IPS-NIHi11 (cell line): ENCODE measurements at places on chromosomes 1 and 21.

- DNase-seq, result no peak
These were observed 20.9 kb upstream of the MARK1 start for GRCh38 chr1:220507085-220507484.

- DNase-seq, result no peak
These were observed 103.4 kb downstream of the TENT5C start for GRCh38 chr1:117709249-117709691.

- no peak for DNase-seq
These were observed 48.5 kb upstream of the S1PR1 start for GRCh38 chr1:101188331-101188730.

DNA sequence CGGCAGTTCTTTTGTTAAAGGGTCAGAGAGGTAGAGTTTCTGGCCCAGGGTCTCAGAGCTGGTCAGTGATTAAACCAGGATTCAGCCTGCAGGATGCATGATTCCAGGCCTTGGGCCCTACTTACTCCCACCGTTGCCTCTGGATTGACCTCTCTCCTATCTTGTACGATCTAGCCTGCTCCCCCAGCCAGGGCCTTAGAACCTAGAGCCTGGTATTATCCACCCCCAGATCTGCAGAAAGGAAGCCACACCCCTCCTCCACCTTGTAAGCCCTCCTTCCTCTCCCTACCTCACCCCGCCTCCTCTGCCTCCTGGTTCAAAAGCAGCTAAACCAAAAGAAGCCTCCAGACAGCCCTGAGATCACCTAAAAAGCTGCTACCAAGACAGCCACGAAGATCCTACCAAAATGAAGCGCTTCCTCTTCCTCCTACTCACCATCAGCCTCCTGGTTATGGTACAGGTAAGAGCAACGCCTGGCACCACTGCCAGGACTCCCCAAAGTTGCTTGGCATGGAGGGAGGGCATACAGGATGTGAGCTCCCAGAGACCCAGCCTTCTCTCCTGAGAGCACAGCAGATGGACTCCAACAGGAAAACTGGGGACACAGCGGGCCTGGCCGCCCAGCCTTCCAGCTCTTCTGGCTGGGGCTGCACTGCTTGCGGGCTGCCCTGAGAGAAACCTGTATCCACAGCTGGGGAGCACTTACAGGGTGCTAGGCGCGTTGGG lies at the start of gene CD52:
CD52 (plus strand) TSS at position 347 of the 726 bp plus-strand sequence; CDS start at position 407, 60 bp downstream.
- DNase-seq, result peak; percentile 68

GRCh38 chr1:59485949-59486348 lies 189.1 kb downstream of the FGGY start:
- no peak for DNase-seq

DNA sequence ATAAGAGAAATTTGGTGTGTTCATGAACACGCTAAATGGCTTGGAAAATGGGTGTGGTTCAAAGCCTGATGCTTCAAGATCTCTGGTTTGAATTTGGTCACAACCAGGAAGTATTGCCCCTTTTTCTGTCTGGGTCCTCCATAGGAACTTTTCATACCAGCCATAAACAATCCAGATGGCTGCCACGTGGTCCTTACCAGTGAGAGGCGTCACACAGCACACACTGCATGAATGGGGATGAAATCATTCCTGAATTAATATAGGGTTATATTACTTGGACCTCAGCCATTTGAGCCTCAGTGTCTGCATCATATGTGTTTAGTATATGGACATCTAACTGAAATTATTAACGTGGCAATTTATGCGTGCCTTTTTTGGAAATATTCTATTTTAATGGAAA lies 64.0 kb downstream of the PRRX1 start:
- DNase-seq, result no peak

- no peak for DNase-seq
These were observed 64.8 kb upstream of the IGSF5 start for GRCh38 chr21:39680216-39680615.

- DNase-seq, result no peak
These were observed 39.4 kb downstream of the PHC2 start for GRCh38 chr1:33391343-33392078.

DNA sequence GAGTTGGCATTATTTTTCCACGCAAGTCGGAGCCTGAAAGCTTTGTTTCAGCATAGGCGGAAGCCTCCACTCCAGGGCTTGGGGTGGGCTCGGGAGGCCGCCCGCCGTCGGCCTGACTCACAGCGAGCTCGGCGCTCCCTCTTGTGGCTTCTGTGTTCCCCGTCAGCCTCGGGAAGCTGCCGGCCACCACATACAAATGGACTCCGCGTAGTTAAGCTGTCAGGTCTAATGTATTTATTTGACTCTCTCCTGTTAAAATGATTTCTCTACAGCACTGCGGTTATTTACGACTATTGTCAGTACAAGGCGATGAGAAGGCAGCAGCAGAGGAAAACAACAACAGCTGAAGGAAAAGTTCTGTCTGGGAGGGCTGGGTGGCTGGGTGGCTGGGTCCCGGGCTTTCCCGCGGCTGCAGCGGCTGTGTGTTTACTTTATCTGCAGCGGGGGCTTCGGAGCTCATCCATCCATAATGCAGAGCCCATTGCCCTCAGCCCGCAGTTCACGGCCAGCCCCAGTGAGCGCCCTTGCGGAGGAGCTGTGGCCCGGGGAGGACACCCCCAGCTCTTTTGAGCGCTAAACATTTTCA lies 375.7 kb upstream of the CAMK1G start:
- peak; percentile 79 for DNase-seq

DNA sequence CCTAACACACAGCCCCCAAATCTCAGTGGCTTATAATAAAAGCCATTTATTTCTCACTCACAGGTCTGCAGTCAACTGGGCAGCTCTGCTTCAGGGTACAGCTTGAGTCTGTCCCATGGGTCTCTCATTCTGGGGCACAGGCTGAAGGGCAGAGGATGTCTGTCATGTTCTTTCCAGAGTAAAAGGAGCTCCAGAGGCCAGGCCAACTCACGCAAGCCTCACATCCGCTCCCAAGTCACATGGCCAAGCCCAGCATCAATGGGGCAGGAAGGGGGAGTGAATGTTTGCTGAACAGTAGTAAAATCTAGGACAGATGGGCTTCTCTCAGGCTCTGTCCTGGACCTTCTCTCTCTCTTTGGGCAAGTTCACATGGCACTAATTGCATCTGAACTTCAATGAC lies 7.1 kb upstream of the SSBP3 start:
- no peak for DNase-seq

DNA sequence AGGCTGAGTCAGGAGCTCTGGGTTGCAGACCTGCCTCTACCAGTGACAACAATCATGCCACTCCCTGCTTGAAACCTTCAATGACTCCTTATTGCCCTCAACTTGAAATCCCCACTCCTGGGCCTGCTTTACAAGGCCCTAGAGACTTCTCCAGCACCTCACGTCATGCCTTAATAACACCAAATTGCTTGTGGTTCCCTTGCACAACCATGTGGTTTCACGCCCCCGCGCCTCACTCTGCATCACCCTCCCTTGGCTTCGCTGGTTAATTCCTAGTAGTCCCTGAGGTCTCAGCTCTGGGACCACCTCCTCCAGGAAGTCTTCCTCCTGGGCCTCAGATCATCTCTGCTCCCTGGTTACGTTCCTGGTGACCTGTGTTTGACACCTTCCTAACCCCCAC lies 33.0 kb downstream of the EPHA2 start:
- no peak for DNase-seq

DNA sequence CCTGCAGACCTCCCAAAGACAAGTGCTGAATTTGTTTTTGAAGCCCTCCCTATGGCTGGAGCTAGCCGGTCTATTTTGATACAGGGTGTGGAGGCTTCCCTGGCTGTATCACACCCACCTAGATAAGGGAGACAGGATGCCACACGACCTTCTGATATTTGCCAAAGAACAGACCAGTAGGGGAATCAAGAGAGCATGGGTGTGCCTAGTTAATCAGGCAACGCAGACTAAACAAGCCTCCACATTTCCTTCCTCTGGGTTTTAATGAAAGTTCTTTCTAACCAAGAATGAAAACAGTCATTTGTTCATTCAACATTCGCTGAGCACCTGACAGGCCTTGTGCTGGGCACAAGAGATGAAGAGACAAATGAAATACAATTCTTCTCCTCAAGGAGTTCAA lies 446.8 kb downstream of the PLPP3 start:
- DNase-seq, result no peak

GRCh38 chr1:48692235-48692634 lies 84.5 kb downstream of the BEND5 start:
- DNase-seq, result no peak

DNA sequence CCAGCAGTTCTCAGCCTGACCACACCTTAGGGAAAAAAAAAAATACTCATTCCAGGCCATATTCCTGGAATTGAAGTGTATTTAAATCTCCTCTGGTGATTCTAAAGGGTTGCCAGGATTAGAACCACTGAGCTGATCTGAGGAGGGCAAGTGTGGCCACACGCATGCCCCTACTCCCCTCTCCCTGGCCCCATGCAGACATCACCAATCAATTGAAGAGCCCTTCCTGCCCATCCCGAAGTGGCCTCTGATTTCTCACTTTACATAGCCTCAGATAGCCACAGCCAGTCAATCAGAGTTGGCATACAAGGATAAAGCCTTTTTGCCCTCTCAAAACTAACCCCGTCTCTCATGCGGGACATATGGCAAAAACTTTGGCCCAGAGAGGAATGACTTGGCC lies 84.5 kb upstream of the TMEM51 start:
- DNase-seq, result no peak

GRCh38 chr1:5857508-5858090 lies 134.6 kb downstream of the NPHP4 start:
- DNase-seq, result no peak

DNA sequence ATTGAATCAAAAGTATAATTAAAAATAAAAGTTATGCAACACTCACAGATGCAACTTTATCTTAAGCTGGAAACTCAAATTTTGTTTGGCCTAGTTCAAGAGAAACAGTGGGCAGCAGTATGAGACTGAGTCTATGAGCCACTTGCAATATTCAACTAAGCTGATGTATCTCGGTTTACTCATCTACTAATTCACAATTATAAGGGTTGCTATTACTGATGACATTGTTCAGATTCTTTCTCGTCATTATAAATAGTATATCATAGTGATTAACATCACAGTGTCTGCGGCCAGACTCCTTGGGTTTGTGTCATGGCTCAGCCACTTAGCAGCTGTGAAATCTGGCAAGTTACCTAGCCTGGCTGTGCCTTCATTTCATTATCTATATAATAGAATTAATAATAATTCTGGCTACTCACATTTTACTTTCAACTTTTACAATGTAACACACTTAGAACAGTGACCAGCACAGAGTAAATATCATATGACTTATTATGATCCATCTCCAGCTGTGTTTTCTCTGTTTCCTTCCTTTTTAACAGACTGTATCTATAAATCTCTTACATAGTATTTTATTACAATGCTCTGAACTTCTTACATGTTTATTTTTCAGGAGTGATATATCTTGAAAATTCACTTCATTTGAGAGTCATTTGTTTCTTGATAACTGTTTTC lies 194.3 kb upstream of the RGS18 start:
- no peak for DNase-seq

DNA sequence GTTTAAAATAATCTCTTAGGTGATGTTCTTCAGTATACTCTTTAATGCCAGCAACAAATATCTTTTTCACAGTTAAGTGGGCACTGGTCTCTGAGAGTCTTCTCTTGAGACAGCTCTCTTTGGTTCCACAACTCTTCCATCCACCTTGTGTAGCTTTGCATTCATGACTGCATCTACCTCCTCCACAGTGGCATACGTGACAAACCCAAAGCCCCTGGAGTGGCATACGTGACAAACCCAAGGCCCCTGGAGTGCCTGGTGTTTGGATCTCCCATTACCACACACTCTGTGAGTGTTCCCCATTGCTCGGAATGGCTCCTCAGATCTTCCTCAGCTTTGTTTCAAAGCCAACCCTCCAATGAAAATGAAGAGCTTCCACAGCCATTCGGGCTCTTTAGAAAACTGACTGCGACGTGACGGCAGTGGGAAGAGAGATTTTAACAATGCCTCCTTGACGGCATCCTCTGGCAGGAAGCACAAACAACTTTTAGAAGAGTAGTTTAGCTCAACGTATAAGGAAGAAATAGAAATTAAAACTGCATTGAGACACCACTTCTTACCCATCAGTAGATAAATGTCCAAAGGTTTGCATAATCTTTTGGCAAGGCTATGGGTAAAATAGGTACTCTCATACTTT lies 45.8 kb downstream of the SLC30A7 start:
- DNase-seq, result no peak

- DNase-seq, result no peak
These were observed 7.8 kb downstream of the MORN1 start for GRCh38 chr1:2383576-2383975.

DNA sequence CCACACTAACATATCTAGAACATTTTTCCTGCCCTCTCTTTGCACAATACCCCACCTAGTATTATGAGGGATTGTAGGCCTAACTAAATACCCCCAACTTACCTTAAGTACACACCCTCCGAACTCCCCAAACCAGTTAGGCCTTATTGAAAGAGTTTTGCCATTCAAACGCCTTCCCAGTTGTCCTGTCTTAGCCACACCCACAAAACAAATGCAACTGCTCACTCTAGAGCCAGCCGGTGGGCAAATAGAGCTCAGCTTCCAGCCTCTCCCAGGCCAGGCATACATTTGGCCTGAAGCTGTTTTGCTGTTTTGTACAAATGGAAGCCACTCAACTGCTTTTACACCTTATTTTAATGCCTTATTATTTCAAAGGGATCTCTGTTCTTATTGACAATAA lies 224.2 kb upstream of the RUNX1 start:
- DNase-seq, result peak; percentile 27

GRCh38 chr1:3577300-3577699 lies 34.0 kb downstream of the MEGF6 start:
- no peak for DNase-seq

DNA sequence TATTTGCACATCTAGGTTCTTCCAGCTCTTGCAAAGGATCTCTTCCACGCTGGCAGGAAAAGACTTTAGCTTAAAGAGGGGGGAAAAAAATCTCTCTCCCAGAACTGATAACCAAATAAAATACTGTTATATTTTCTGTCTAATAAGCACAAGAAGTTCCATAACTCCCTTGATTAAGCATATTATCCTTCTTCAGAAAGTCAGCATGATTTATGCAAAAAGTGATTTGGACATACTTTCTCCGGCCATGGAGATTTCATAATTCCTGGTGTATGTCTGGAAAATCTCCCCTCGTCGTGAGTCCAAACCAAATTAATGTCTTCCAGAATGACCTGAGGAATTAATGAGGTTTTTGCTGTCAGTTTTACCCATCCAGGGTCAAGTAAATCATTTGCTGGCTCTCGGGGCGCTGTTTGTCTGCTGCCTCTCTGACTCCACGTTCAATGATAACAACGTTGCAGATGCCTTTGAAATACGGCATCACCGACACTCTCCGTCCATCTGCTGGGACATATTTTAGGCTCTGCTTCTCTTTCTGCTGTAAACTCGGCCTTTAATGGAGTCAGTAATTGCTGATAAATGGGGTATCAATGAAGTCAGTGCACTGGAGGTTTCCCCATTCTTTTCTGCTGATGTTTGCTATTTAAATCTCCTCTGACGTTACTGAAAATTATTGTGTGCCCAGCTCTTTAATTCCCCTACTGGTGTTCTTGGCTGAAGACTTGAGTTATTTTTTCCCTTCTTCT lies 112.9 kb downstream of the HLX start:
- DNase-seq, result no peak

DNA sequence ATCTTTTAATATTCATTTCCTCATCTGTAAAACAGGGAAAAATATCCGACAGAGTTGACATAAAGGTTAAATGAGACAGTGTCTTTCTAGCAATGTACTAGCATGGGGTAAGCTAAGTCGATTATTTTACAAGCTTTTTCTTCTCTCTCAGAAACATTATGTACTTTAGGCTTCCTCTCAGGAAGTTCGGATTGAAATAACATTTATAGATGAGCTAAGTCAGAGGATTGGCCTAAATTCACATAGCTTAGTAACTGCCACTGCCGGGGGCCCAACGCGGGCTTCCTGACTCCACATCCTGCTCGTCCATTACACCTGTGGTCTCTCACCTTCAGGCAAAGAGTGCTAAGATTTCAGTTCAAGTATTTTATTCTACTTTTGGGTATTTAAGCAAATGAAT lies 462.3 kb upstream of the NFIA start:
- DNase-seq, result no peak
